ENCODE measurements at places on chromosomes 13 and 19. TPM values are rescaled to one million over a fixed set of nuclear protein-coding genes. Genes with fewer than 3 reads are reported as not detected.

The MAB21L1 gene
- 0.28 TPM for polyA plus RNA-seq

The LINGO3 gene
- polyA plus RNA-seq: 1.2 TPM

The GNA15 gene
- polyA plus RNA-seq: not detected

The EDDM13 gene
- polyA plus RNA-seq: not detected

The CNFN gene
- not detected for polyA plus RNA-seq

The ZNF560 gene
- 0.61 TPM for polyA plus RNA-seq

The APOC1 gene
- not detected for polyA plus RNA-seq

The MFSD12 gene
- 41.4 TPM for polyA plus RNA-seq

The KLK14 gene
- not detected for polyA plus RNA-seq

The CBARP gene
- polyA plus RNA-seq: 18.2 TPM

The SIGLEC10 gene
- polyA plus RNA-seq: not detected

The EPS8L1 gene
- polyA plus RNA-seq: 28.0 TPM

The PRSS57 gene
- polyA plus RNA-seq: not detected

The TICAM1 gene
- not detected for polyA plus RNA-seq

The ZNF540 gene
- polyA plus RNA-seq: 22.5 TPM

The FRY gene
- polyA plus RNA-seq: 46.6 TPM

The OR10H1 gene
- polyA plus RNA-seq: not detected

The ZNF837 gene
- polyA plus RNA-seq: 4.5 TPM

The RBM42 gene
- 73.5 TPM for polyA plus RNA-seq

The FPR2 gene
- polyA plus RNA-seq: not detected

The RUBCNL gene
- polyA plus RNA-seq: 0.48 TPM

The ZNF714 gene
- 55.9 TPM for polyA plus RNA-seq

The RDH8 gene
- not detected for polyA plus RNA-seq

The ZNF256 gene
- 13.4 TPM for polyA plus RNA-seq

The SRRM5 gene
- not detected for polyA plus RNA-seq

The CEACAM19 gene
- 1.9 TPM for polyA plus RNA-seq

The FOXO1 gene
- polyA plus RNA-seq: 1.2 TPM

The BRSK1 gene
- polyA plus RNA-seq: 213 TPM

The EBI3 gene
- polyA plus RNA-seq: not detected

The CD177 gene
- not detected for polyA plus RNA-seq

The B3GNT8 gene
- polyA plus RNA-seq: not detected

The CEACAM21 gene
- polyA plus RNA-seq: 0.90 TPM

The ZIK1 gene
- 25.2 TPM for polyA plus RNA-seq

The NFIX gene
- polyA plus RNA-seq: not detected

The WASF3 gene
- polyA plus RNA-seq: 49.1 TPM

The IL11 gene
- polyA plus RNA-seq: 1.7 TPM

The ZNF763 gene
- polyA plus RNA-seq: 17.9 TPM

The PRR20A gene
- polyA plus RNA-seq: not detected

The TEX101 gene
- not detected for polyA plus RNA-seq

The ZNF490 gene
- polyA plus RNA-seq: 6.1 TPM

The RXFP2 gene
- polyA plus RNA-seq: not detected

The ZNF780B gene
- 30.8 TPM for polyA plus RNA-seq

The SBK2 gene
- polyA plus RNA-seq: not detected

The TLE2 gene
- 9.6 TPM for polyA plus RNA-seq

The KLK8 gene
- polyA plus RNA-seq: not detected

The PALM3 gene
- not detected for polyA plus RNA-seq

The PCDH9 gene
- polyA plus RNA-seq: 3.5 TPM

The FBN3 gene
- polyA plus RNA-seq: 52.7 TPM

The ATP4B gene
- polyA plus RNA-seq: not detected

The DMWD gene
- polyA plus RNA-seq: 28.5 TPM

The KISS1R gene
- polyA plus RNA-seq: 0.76 TPM

The MYO16 gene
- 2.5 TPM for polyA plus RNA-seq

The LGI4 gene
- polyA plus RNA-seq: 0.63 TPM

The SIGLECL1 gene
- polyA plus RNA-seq: not detected

The POU2F2 gene
- 7.7 TPM for polyA plus RNA-seq

The MISP3 gene
- polyA plus RNA-seq: 3.7 TPM

Data from neural cell (in vitro differentiated cells).